CD4-positive, alpha-beta T cell treated with Interleukin-6 at 100 ng/mL for 8 hours (primary cell): ENCODE measurements at places on chromosomes 2 and 18.

DNA sequence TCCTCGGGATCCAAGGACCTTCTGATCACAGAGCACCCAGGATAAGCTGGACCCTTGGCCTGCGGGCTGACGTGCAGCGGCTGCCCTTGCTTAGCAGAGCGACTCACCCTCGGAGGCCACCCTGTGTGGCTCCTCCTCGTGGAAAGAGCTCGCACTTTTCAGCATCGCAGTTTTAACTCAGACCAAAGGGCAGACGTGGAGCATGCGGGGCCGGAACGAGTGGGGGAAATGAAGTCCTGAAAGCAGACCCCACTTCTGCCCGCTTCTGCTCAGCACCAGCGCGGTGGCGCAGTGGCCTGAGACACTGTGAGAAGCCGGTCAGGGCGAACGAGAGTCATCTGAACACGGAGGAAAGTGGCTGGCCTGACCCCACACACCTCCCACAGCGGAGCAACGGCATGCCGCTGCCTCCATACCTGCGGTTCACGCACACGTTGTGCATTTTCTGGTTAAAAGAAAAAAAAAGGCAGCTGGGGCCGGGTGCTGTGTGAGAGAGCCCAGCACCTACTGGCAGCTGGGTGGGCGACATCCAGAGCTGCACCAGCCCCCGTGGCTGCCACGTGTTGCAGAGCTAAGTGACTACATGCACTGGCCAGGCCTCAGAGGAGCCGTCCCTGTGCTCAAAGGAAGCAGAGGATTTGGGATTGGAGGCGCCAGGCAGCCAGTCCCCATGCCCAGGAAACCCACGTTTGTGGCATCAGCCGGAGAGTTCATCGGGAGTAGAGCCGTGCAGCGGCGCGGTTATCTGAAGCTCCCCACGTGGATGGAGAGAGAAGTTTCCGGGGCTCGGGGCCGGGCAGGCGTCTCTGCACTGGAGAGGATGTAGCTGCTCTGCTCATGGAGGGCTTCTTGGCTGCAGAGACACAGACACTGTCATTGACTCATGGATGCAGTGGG, 89.7 kb downstream of the USP40 start:
- DNase-seq = no peak

GRCh38 chr2:186913870-186914269, 64.9 kb upstream of the ZSWIM2 start:
- DNase-seq = no peak

DNA sequence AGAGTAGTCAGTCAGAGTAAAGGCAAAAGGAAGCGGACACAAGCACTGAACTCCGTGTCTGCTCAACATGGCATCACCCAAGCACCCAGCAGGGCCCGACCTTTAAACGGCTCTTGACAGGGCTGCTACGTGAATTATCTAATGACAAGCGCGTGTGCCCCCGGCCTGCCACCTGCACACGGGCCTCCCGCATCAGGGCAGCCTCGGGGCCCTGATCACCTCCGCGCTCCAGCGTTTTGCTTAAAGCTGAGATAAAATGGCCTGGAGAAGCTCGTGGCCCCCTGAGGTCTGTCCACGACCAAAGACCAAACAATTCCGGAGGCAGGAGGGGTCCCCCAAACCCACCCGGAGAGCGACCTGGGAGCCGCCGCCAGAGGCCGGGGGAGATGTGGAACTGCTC, 376 bp downstream of the NDUFA10 start:
- no peak for DNase-seq

GRCh38 chr2:71458413-71459083, 5.2 kb downstream of the DYSF start:
- DNase-seq = no peak

DNA sequence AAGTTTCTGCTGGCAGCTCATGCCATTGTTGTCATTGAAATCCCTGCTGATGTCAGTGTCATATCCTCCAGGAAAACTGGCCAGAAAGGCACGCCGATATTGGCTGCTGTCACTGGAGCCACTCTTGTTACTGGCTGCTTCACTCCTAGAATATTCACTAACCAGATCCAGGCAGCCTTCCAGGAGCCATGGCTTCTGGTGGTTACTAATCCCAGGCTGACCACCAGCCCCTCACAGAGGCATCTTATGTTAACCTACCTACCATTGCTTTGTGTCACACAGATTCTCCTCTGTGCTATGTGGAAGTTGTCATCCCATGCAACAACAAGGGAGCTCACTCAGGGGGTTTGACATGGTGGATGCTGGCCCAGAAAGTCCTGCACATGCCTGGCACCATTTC, 27.0 kb upstream of the MTX2 start:
- DNase-seq = no peak

DNA sequence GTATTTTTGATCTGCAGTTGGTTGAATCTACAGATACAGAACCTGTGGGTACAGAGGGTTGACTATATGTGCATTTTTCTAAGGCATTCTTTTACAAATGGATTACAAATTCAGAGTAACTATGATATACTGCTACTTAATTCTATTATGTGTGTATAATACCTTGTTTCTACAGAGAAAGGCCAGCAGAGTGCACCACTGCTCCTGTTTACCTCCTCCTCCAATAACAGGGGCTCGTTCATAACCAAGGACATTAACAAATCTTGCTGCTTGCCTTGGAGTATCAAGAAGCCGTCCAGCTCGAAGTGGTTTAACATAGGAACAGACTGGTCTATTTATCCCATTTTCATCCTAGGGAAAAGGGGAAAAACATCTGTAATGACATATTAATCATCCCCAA, 16.4 kb downstream of the CEP76 start:
- no peak for DNase-seq

DNA sequence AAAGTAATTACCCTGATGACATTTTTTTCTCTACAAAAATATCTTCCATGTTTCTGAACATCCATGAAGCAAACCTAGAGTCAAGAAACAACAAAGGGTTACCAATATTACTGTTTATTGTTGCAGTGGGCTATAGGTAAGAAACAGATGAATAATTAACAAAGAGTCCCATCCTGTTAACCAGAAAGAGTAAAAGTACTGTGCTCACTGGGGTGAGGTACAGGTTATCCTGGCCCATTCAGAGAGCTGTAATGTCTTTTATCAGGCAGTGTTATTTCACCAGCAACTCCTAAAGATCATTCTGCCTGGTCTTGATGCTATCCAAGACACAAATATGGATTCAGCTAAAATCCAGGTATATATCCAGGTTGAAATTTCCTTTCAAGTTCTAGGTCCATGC, 754.9 kb downstream of the SATB2 start:
- DNase-seq = no peak

GRCh38 chr18:56210520-56210919, 427.9 kb downstream of the TXNL1 start:
- no peak for DNase-seq

- DNase-seq = no peak
These were observed 346.6 kb downstream of the CBLN2 start for GRCh38 chr18:72197591-72197990.
